ENCODE measurements at places on chromosomes 12 and 14. TPM values are rescaled to one million over a fixed set of nuclear protein-coding genes. Genes with fewer than 3 reads are reported as not detected.

CD4 gene
- total RNA-seq, result not detected

RALGAPA1 gene
- total RNA-seq, result 7.2 TPM

CLEC4C gene
- total RNA-seq, result not detected

KRT1 gene
- total RNA-seq, result not detected

DAO gene
- not detected for total RNA-seq

SLC35F4 gene
- not detected for total RNA-seq

PRB2 gene
- total RNA-seq, result not detected

GLT8D2 gene
- 0.25 TPM for total RNA-seq

CDH24 gene
- 4.3 TPM for total RNA-seq

IL22 gene
- not detected for total RNA-seq

C12orf56 gene
- not detected for total RNA-seq

EFS gene
- not detected for total RNA-seq

DCN gene
- 0.09 TPM for total RNA-seq

SLC41A2 gene
- total RNA-seq, result 21.6 TPM

NRDE2 gene
- 7.3 TPM for total RNA-seq

C1R gene
- total RNA-seq, result 41.1 TPM

DBX2 gene
- total RNA-seq, result not detected

SPX gene
- total RNA-seq, result 3.6 TPM

KCNH3 gene
- 1.2 TPM for total RNA-seq

EIF2B2 gene
- total RNA-seq, result 74.9 TPM

KLRK1 gene
- total RNA-seq, result not detected

ACSM4 gene
- not detected for total RNA-seq

NKX2-1 gene
- total RNA-seq, result not detected

SERPINA3 gene
- total RNA-seq, result 10.6 TPM

SALL2 gene
- total RNA-seq, result 1.0 TPM

SRRM4 gene
- total RNA-seq, result not detected

ACACB gene
- total RNA-seq, result 12.5 TPM

IL31 gene
- total RNA-seq, result not detected

GPR137C gene
- total RNA-seq, result 0.17 TPM

TAS2R46 gene
- total RNA-seq, result not detected

MYH6 gene
- 0.03 TPM for total RNA-seq

ACSS3 gene
- total RNA-seq, result not detected

HOXC4 gene
- total RNA-seq, result 1.9 TPM

COL2A1 gene
- total RNA-seq, result 0.07 TPM

KLHL28 gene
- total RNA-seq, result 5.8 TPM
